ENCODE measurements at places on chromosomes 7 and 10.

DNA sequence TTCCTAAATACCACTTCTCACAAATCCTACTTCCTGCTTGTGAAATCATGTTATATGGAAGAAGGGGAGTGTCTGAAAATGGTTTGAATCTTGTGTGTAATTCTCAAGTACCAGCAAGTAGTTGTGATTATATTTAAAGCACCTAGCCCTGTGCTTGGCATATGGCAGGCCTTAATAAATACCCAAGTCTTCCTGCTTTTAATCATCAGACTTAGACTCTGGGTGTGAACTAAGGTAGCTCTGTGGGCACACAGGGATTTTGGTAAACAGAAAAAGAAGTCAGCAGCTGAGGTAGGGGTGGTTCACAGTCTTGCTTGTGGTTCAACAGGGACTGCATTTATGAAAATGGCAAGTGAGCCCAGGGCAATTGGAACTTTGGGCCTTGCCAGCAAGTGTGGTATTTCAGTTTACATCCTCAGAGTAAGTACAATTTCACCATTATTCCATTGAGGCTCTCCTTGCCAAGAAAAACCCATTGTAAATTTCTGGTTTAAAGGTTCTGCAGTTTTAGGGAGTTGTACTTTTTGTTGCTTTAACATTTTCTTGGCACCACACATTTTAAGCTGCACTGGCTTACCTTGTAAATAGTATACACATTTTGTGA is 215.5 kb downstream of the AUTS2 start:
- no peak for DNase-seq

DNA sequence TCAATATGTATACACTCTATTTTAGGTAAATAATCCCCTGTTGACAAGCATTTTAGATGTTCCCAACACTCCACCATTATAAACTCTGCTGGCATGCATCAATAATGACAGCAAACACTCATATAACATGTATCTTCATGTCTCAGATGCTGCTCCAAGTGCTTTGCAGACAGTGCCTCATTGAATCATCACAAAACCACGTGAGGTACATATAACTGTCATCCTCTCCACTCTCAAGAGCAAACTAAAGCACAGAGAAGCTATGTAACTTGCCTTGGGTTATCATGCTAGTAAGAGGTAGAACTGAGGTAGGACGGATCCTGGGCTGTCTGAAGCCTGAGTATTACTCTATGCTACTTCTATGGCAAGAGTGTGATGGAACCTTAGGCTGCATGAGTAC is 72.5 kb upstream of the GSDME start:
- DNase-seq = no peak

GRCh38 chr10:60948851-60949250 is 4.9 kb upstream of the RHOBTB1 start:
- DNase-seq = no peak

- no peak for DNase-seq
These were observed 63.4 kb downstream of the OSBPL3 start for GRCh38 chr7:24916463-24917040.

GRCh38 chr7:76364198-76364584 is 5.4 kb upstream of the YWHAG start:
- DNase-seq = no peak

DNA sequence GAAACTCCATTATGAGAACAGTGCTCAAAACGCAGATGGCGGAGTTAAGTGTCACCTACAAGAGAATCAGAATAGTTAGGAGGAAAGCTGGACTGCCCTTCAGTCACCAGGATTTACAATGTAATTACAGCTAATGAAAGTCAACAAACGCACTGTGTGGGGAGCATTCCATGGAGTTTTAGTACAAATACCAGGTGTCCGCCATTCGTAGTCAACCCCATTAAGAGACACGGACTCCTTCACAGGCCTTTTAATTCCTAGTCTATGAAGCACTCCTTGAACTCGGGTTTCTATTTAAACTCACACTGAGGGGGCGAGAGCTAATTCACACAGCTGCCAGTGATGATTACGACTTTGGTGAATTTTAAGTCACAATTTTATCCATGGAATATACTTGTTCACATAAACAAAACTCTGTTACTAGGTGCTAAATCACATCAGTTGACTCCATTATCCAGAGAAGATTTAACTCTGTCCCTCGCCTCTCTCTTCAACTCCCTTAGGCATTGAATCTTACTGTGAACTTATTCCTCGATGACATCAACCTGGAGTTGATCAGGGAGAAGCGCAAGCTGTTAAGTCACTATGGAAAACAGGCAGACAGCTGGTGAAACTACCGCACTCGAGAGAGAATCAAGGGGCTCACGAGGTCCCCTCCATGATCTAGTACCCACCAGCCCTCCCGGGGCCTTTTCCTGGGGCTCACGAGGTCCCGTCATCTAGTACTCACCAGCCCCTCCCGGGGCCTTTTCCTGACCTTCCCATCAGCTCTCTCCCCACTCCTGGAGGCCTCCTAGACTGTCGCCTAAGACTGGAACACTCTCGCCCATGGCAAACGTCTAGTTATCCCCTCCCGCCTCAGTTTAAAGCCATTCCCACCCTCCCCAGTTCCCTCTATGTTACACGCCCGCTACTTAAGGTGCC is 1.5 kb downstream of the ZFAND2A start:
- no peak for DNase-seq

All from caudate nucleus (tissue), 63 donors.